DMS79 (cell line): ENCODE measurements at places on chromosomes 7 and 10.
A peak's percentile ranks its signal among the peaks of the same experiment; 100 is the strongest.

DNA sequence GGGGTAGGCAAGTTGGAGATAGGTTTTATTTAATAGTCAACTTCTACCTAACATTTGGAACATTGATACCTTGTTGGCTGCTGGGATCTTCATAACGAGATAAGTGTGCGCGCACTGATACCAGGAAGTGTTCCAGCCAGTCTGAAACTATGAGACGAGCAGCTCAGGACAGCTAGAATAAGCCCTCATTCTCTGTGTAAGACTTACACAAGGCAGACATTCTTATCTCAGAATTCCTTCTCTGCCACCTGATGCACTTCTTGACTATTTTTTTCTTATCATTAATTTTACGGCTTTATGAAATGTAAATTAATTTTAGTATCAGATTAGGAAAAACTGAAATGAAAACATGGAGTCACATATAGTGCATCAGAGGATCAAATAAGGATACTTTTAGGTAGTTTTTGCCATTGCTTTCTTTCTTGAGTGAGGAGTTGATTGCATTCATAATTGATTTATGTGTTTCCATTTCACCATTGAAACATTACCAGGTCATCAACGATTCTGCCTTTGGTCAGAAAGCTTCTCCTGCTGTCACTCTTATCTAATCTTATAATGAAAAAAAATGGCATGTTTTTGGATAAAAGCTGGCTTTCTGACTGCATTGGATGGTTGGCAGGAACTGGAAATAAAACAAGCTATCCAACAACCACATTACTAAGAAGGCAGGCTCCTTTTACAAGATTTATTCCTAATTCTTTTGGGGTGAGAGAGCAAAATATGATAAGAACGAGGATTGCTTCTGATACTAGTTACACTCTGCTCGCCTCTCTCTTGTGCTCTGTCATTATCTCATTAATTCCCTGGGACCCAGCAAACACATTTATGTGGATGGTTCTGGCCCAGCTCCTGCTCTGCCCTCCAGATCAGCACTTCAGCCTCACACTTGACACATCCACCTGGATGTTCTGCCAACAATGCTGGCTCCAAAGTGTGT, 40.4 kb upstream of the ABCB5 start:
- peak; percentile 4 for DNase-seq

GRCh38 chr7:139626817-139627216, 103.3 kb downstream of the CLEC2L start:
- no peak for DNase-seq

GRCh38 chr10:117165538-117166417, 27.7 kb upstream of the VAX1 start:
- no peak for DNase-seq

DNA sequence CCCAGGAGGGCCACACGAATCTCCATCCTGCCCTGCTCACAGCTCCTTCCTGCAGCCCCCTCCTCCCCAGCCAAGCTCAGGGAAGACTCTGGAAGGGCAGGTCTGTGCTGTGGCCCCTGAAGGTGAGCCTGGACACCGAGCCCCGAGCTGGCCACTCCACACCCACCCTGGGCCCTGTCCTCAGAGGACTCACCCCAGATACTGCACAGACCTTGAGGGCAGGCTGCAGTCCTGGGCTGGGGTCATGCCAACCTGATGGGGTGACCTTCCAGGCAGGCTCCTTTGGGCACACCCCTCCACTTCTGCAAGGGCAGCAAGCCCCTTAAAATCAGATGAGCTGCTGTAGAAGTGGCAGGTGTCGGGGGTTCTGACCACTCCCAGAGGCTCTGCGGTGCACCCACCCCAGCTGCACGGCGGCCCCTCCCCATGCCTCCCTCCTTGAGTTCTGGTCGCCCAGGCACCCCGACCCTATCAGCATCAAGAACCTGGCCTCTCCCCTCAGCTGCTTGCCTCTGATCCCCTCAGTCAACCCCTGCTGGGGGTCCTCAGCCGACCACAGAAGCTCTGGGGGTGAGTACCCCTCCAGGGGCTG, 24.3 kb downstream of the YKT6 start:
- DNase-seq: peak; percentile 59

DNA sequence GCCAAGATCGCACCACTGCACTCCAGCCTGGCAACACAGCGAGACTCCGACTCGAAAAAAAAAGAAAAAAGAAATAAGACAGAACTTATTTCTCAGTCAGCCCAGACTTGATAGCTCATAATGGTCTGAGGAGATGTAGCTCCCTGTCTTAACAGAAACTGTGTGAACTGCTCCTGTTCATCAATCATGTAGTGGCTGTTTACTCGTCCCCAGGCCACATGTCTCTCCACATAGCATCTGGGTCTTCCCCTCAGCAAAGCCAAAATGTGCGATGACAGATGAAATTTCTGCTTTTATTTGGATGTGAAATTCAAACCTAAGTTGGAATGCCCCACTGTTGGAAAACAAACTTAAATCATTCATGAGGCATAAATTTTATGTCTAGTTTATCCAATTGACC, 219.0 kb downstream of the CACNA2D1 start:
- DNase-seq: no peak

DNA sequence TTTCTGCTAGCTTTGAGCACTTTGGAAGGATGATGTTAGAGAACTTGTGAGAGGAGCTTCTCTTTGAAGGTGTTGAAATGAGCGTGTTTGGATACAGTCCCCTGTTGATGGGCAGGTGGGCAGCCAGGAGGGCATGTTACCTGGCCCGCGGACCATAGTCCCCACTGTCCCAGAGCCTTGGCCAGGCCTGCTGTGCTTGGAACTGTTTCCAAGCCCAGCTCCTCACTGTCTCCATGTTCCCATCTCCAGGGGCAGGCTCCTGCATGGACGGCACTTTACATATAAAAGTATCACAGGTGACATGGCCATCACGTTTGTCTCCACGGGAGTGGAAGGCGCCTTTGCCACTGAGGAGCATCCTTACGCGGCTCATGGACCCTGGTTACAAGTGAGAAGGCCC, 27.2 kb upstream of the TRIM8 start:
- no peak for DNase-seq

DNA sequence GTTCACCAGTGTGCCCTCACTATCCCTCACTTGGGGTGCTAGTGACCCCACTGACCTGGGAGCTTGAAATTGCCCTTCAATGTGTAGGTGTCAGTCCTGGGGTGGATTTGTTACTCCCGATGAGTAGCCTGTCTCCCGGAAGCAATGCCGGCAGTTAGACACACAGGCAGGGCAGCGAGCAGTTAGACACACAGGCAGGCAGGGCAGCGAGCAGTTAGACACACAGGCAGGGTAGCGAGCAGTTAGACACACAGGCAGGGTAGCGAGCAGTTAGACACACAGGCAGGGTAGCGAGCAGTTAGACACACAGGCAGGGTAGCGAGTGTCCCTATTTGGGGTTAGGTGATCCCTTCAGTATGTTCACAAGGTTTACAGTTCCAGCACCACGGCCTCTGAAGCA, 44.0 kb downstream of the VWA2 start:
- no peak for DNase-seq

GRCh38 chr10:44105696-44106095, 279.2 kb downstream of the CXCL12 start:
- DNase-seq: no peak

- no peak for DNase-seq
Observed at GRCh38 chr10:75450644-75451640, 19.5 kb downstream of the LRMDA start.

DNA sequence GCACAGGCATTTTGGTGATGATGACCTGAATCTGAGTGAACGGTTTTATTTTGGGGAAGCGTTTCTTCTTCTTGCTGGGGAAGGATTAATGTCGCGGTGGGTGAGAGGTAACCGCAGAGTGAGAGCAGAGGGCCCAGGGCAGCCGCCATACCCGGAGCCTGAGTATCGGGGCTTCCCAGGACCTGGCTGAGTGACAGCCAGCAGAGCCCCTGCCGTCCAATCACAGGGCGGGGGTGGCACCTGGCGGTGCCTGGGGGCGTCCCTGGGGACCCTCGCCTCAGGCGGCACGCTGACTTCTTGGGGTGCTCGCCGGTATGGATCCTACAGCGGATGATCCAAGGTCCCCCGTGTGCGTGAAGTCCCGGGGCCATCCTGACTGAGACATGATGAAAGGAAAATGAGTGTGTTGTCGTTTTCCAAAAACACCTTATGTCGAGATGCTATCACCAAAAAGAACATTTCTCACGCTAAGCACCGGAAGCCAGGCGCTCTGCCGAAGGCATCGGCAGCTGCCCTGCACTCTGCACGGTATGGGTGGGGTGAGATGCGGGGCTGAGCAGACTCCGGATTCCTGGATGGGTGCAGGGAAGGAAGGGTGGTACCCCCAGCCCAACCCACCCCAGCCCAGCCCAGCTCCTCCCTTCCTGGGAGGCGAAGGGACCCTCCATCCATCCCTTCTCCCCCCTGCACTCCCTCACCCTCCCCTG, 227.9 kb upstream of the SHH start:
- DNase-seq: no peak

DNA sequence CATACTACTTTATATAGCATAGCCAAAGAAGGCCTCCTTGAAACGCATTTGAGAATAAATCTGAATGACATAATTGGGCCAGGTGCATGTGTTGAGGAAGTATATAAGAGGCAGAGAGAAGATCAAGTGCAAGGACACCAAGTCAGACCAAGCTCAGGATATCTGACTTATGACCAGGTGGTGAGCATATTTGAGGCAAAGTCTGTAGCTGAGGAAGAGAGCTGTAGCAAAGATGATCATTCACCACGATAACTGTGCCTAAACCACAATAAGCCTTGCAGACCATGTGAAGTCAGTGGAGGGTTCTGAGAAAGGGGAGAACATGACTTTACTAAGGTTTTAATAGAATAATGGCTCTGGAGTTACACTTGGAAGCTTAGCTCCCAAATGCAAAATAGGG, 292.3 kb downstream of the SORCS1 start:
- no peak for DNase-seq
